Gastrocnemius medialis (tissue), 4 donors: ENCODE measurements at places on chromosomes 7 and 10. TPM values are rescaled to one million over a fixed set of nuclear protein-coding genes. Genes with fewer than 3 reads are reported as not detected.

- H3K27me3 ChIP-seq: no peaks in the 10 kb centered on the region
- DNase-seq: no peak
- no peaks in the 10 kb centered on the region for H3K36me3 ChIP-seq
- H3K4me1 ChIP-seq: no peaks in the 10 kb centered on the region
- H3K27ac ChIP-seq: no peak overlapping the region
Measured at GRCh38 chr10:132149271-132149670, 37.5 kb upstream of the DPYSL4 start.

GRCh38 chr7:84085147-84085546 is 109.4 kb downstream of the SEMA3A start:
- H3K36me3 ChIP-seq: no peaks in the 10 kb centered on the region
- no peak for DNase-seq
- H3K27ac ChIP-seq: no peak overlapping the region
- H3K4me3 ChIP-seq: no peak overlapping the region
- H3K4me1 ChIP-seq: no peaks in the 10 kb centered on the region

- peaks cover 44% of the 10 kb centered on the region for H3K27me3 ChIP-seq
- no peaks in the 10 kb centered on the region for H3K4me1 ChIP-seq
- H3K27ac ChIP-seq: peak overlapping the region; percentile 83
- peak overlapping the region; percentile 70 for H3K4me3 ChIP-seq
Measured at GRCh38 chr7:15684111-15684800, 2.2 kb downstream of the MEOX2 start.

DNA sequence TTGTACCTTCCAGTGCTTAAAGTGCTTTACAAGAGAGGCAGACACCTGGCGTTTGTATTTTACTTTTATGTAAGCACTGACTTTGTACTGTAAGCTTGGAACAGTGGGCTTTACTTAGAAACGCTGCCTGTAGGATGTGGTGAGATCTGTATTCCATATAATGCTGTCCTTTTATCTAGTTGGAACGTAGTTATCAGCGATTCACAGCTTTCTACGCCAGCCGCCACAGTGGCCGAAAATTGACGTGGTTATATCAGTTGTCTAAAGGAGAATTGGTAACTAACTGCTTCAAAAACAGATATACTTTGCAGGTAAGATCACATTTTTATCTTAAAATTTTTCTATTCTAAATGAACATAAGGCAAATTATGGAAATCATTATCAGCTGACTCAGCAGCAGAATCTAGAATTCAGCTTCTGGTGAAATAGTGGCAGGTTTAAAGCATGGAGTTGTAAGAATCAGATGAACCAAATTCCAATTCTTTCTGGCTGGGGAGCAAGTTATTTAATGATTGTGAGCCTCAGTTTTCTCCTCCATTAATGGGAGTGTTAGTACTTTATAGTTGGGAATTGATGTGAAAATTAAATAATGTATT is 91.5 kb downstream of the CUL1 start:
- no peak for DNase-seq
- no peak overlapping the region for H3K27ac ChIP-seq
- no peak overlapping the region for H3K4me3 ChIP-seq
- no peaks in the 10 kb centered on the region for H3K4me1 ChIP-seq

DNA sequence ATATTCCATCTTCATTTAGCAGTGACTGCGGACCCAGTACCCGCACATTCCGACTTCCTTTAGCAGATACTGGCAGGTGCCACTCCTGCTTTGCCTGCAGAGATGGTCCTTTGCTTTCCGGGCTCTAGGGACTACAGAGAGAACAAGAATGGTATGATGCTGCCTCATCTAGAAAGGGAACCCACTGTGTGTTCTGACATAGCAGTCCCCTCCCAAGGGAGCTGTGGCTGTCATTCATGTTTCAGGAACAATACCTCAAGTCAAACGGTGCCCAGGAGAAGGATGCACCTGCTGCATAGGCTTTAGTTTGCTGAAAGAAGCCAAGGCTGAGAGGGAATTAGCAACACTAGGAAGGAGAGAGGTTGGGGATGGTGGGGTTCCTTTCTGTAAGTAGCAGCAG is 15.9 kb upstream of the TMEM72 start:
- no peak for DNase-seq
- H3K27me3 ChIP-seq: no peaks in the 10 kb centered on the region
- no peaks in the 10 kb centered on the region for H3K36me3 ChIP-seq
- H3K4me3 ChIP-seq: no peak overlapping the region
- H3K27ac ChIP-seq: no peak overlapping the region

DNA sequence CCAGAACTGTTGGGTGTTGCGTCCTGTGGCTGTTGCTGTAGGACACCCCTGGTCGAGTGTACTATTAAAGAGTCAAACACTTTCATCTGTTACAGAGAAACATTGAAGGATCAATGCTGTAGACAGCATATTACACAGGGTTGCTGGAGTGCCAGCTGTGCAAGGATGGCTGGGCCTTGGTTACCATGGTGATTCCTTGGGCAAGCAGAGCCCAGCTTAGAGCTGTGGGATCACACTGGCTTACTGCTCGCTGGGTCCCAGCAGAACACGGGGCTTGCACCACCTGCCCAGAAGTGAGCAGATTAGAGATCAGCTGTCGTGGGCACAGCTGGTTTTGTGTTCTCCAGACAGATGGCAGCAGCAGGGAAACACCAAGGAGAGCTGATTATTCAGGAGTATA is 76.0 kb downstream of the GPR141 start:
- H3K36me3 ChIP-seq: no peaks in the 10 kb centered on the region
- no peak for DNase-seq
- H3K4me1 ChIP-seq: no peaks in the 10 kb centered on the region

DNA sequence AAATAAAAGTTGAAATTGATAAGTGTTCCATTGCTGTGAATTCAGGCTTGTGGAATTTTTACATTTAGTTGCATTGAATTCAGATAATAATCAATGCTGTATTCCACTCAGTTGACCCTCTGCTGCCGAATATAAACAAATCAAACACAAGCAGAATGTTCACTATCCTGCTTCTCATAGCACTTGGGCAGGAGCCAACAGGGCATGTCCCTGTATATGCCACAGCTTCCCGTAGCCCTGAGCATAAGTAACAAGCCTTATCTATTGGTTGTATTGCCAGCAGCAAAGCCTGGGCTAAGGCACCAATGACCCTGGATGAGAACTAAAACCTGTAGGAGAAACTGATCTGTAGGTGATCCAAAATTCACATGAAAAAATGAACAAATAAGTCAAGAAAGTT is 145.9 kb downstream of the ARHGAP12 start:
- H3K27ac ChIP-seq: no peak overlapping the region
- H3K4me3 ChIP-seq: no peak overlapping the region
- H3K36me3 ChIP-seq: no peaks in the 10 kb centered on the region
- H3K27me3 ChIP-seq: no peaks in the 10 kb centered on the region

DNA sequence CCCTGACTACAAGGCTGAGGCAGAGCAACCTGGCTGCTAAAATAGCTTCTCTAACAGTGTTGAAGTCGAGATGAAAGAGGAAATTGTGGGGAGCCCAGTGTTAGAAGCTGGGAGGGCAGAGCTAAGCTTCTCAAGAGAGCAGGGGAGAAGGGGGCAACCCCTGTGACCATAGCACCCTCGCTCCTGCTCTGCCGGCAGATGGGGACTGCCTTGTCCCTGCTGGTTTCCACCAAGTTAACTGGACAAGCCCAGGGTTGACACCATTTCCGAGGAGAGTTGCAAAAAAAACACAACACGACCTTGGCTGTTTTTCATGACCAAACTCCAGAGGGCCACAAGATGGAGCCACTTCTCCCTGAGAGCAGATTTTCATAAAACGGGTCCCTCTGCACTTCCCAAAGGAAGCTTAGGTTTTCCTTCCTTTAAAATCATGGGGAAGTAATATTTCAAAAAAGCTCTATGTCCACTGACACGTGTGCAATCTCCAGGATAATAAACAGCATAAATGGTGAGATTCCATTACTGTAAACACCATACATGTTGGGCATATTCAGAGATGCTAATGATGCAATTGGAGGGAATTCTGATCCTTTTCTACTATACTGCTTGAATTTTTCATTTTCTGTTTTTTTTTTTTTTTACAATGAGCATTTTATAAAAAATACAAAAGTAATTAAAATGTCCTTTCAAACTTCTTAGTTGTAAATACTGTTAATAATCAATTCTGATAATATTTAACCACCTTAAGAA is 140.4 kb downstream of the PIP4K2A start:
- peaks cover 6% of the 10 kb centered on the region for H3K36me3 ChIP-seq
- H3K27me3 ChIP-seq: no peaks in the 10 kb centered on the region
- DNase-seq: no peak

TRIM74 gene
- not detected for total RNA-seq

ZSWIM8 gene
- 81.1 TPM for total RNA-seq

ACSM6 gene
- total RNA-seq: not detected

PTPRE gene
- 0.97 TPM for total RNA-seq
